ENCODE measurements at places on chromosomes 11 and 22.
A peak's percentile ranks its signal among the peaks of the same experiment; 100 is the strongest.

- no peak for DNase-seq
These were observed 72.7 kb downstream of the RAB38 start for GRCh38 chr11:88102598-88102934.

GRCh38 chr11:46987183-46987582, 50.6 kb downstream of the CSTPP1 start:
- no peak for DNase-seq

DNA sequence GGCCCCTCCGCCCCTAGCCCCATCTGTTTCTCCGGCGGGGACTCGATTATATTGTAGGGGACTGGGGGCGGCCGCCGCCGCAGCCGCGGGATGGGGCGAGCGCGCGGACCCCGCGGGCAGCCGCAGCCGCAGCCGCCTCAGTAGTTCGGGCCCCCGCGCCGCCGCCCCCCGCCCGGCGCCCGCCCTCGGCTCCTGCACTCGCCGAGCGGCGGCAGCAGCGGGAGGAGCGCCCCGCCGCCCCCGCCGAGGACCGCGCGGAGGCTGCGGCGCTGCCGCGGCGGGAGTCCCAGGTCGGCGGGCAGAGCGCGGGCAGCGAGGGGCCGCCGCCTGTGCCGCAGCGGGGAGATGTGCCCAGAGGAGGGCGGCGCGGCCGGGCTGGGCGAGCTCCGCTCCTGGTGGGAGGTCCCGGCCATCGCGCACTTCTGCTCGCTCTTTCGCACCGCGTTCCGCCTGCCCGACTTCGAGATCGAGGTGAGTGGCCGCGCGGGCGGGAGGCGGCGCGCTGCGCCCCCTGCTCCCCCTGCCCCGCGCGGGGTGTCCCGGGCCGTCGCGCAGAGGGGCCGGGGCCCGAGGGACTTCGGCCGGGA, at the start of gene CECR2:
Gene CECR2 (plus strand): TSS at position 22 of the 587 bp plus-strand sequence. CDS start 324 bp downstream, at position 346.
- DNase-seq, result no peak

GRCh38 chr22:40818192-40818746, 877 bp downstream of the SLC25A17 start:
- DNase-seq, result no peak

DNA sequence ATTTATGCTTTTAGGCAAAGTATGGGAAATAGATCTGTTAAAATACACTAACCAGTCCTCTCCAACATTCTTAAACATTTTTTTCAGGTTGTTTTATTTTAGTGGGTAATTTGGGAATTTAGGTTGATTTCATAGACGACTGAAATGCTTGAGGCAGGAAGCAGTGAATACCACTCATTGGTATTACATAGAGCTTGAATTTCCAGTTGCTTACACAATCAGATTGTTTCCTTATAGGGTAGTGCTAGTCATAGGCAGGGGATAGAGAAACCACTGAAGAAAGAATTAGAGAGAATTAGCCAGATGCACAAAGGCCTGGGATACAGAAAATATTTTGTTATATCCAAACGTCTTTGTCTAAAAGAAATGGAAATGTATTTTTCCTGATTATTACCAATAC, 23.9 kb upstream of the LYVE1 start:
- no peak for DNase-seq

DNA sequence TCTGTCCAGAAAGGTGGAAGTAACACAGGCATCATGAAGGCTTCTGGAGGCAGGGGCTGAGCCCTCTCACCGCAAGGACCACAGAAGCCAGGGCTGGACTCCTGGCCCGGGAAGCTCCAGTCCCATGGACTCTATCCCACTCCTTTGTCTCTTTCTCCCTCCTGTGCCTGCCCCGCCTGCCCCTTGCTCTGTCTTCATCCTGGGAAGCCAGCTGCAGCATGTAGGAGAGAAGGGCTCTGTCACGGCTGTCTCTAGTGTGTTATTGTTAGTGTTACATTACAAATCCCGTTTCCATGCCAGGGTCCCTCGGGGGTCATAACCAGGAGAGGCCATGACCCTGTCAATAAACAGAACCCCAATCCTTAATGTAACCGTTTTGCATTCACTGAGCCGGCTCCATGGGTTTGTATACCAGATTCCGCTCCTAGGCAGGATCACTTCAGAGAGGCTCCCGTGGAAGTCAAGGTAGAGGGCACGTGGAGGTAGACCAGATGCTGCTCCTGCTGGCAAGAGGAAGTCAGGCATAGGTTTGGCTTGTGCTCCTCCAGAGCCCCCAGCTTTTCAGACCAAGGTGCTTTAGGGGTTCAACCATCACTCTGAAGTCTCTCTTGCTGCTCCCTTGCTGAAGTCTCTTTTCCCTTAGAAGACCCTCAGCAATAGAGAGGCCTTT, 293.2 kb downstream of the ETS1 start:
- no peak for DNase-seq

- DNase-seq, result no peak
These were observed 1417.4 kb downstream of the TBC1D22A start for GRCh38 chr22:48179571-48180546.

- no peak for DNase-seq
These were observed 14.3 kb downstream of the LRRC75B start for GRCh38 chr22:24578355-24579257.

DNA sequence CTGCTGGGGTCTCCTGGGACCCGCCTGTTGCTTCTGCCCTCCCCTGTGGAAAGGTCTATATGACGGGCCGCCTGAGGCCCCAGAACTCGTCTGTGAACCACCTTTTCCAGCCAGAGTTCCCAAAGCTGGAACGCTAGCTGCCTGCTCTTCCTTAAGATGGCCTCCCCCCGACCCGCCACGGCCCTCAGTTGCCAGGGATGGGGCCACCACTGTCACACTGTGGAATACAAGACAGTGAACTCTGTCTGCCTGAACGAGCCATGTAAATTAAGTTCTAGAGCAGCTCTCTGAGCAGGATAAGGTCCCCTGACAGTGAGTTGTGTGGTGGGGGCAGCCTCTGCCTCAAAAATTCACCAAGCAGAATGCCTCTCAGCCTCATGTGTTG, 10.3 kb downstream of the CHADL start:
- no peak for DNase-seq

DNA sequence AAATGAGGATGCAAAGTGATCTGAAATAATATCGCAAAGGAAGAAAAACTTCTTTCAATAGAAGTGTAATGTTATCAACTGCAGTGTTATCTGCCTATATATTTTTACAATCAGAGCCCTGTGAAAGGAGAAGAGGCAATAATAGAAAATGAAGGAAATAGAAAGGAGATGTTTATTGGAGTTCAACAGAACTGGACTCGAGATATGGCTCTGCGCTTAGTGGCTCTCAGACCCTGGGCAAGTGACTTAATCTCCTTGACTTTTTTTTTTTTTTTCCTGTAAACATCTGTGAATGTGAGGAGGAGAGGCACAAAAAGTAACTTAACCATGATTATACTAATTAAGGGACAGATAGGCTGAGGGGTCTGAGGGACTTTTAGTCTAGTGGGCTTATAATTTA, 18.9 kb downstream of the CNTF start:
- DNase-seq, result no peak

- DNase-seq, result no peak
These were observed 77.7 kb downstream of the BARX2 start for GRCh38 chr11:129453293-129453721.

- peak; percentile 13 for DNase-seq
These were observed 80.5 kb downstream of the GRAMD1B start for GRCh38 chr11:123510579-123510905.

GRCh38 chr11:65709661-65710060, 2.4 kb upstream of the KAT5 start:
- DNase-seq, result no peak

GRCh38 chr11:82305123-82305522, 428.5 kb downstream of the FAM181B start:
- DNase-seq, result no peak

DNA sequence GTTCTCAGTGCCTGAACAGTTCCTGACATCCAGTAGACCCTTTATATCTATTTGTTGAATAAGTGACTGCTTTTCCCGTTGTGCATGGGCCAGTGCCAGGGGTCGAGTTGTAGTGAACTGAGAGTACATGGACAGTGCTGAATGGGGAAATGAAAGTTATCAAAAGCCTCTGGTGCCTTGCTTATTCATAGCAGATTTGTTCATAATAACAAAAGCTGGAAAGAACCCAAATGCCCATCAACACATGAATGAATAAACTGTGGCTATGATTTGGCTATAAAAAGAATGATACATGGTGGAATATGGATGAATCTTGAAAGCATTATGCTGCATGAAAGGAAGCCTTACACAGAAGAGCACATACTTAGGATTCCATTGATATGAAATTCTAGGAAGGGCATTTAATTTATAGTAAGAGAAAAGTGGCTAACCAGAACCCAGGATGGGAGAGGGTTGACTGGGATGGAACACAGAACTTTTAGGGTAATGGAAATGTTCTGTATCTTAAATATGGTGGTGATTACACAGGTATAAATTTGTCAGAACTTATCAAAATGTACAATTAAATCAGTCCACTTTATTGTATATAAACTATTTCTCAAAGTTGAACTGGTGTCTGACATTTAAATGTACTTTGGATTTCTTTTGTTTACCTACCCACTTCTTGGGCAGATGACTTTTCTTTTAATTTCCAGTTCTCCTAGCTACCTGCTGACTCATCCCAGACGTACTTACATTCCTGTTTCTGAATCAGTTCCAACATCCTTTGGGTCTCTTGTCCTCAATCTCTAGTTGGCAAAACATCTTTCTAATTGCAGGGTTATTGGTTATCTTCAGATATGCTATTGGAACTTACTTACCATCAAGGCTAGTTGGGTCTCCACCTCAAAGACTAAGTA, 42.8 kb downstream of the PACS1 start:
- DNase-seq, result no peak

GRCh38 chr22:24054356-24054755, 43.3 kb downstream of the CABIN1 start:
- DNase-seq, result no peak

GRCh38 chr11:92880381-92880780, 89.1 kb upstream of the MTNR1B start:
- DNase-seq, result no peak

GRCh38 chr11:85171648-85172257, 455.4 kb downstream of the DLG2 start:
- no peak for DNase-seq

- no peak for DNase-seq
These were observed 965.7 kb upstream of the FAT3 start for GRCh38 chr11:91258876-91259275.

DNA sequence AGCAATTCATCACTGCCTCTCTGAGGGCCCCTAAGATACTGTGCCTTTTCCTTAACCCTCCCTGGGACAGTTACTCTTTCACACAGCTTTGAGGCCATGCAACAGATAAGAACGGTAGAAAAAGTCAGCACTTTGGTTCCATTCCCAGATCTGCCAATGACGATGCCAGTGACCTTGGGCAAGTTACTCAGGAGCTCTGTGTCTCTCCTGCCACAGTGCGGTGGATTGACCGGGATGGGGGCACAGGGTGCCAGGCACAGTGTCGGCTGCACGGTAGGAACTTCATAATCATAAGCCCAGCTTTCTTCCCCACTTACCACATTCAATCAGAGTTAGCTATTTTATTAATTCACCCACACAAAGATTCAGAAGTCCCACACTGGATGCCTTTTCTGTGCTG, 1041.8 kb downstream of the TBC1D22A start:
- DNase-seq, result no peak

- DNase-seq, result no peak
These were observed 33.5 kb downstream of the ARVCF start for GRCh38 chr22:19982991-19983578.

DNA sequence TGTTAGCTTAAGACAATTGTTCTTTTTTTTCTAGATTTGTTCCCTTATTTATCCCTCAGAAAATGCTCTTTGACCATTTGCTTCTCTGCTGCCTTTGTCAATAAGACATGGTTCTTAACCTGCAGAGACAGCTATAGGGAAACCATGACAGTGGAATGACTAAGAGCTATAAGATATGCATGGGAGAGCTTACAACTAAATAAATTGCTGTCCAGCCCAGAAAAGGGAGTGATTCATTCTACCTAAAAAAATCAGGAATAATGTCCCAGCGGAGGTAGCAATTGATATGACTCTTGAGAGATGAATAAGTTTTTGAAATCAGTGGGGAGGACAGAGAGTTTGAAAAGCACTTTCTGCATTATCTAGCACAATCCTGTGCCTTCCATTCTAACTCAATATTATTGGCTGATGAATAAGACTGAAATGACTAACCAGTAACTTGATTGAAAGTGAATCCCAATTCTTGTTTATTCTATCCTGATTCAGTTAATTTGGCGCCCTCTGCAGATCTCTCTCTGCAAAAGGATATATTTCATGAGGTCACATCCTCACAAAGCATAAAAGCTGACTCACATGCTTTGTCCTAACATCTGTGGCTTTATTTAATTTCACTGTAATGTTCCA, 680.5 kb upstream of the API5 start:
- no peak for DNase-seq

DNA sequence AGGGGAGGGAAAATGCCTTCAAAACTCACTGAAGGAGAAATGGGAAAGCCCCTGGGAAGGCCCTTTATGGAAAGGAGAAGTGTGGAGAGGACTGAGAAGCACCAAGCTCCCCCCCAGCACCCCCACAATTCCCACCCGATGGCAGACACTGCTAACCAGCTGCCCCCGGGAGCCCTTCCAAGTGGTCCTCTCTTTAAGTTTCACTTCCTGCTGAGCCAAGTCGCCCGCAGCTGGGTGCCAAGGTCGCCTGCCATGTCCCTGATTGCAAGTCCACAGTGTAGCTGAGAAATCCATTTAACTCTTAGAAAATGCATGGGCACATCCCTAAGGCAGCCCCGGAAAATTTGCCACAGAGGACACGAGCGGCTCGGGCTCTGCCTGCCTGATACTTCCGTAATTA, 68.2 kb downstream of the GALNT18 start:
- no peak for DNase-seq

- DNase-seq, result no peak
These were observed 15.1 kb downstream of the PLEKHA7 start for GRCh38 chr11:16999116-16999515.
